CD4-positive, alpha-beta T cell treated with Interleukin-4 for 4 hours (primary cell): ENCODE measurements at places on chromosomes 4 and X.
A peak's percentile ranks its signal among the peaks of the same experiment; 100 is the strongest.

DNA sequence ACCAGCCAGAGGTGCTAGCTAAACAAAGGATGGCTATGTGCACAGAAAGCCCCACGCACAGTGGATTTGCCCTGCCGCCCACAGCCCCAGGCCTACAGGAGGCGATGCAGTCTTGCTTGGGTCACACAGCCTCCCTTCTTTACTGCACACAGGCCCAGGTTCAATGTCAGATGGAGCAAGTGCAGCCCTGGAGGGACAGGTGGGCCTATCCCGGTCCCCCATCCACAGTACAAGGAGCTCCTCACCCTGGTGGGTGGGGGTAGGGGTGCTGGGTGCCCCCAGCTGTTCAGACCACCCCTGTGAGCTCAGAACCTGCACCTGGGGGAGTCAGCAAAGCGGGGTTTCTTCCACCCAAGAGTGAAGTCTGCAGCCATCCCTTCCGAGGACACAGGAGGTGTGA is 87.8 kb downstream of the WFS1 start:
- DNase-seq: no peak

GRCh38 chr4:133314991-133315390 is 165.9 kb downstream of the PCDH10 start:
- no peak for DNase-seq

DNA sequence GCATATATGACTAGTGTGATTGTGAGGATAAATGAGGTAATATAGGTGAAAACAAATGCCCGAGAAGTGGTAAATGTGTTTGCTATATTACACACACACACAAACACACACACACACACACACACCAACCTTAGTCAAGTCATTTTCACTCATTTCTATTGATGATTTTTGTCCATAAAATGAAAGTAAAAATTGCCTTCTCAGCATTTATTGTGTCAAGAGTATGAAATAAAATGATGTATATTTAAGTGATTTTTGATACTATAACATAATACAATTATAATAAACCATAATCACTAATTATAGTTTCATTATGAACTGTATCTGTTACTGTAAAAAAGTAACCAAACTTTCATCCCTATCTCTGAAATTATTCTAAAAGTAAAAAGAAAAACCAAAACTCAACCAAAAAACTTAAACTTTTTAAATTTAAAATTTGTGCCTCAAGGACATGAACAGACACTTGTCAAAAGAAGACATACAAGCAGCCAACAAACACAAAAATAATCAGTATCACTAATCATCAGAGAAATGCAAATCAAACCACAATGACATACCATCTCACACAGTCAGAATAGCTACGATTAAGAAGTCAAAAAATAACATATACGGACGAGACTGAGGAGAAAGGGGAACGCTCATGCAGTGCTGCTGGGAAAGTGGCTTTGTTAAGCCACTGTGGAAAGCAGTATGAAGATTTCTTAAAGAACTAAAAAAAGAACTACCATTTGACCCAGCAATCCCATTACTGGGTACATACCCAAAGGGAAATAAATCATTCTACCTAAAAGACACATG is 601.0 kb downstream of the TMA16 start:
- DNase-seq: no peak

DNA sequence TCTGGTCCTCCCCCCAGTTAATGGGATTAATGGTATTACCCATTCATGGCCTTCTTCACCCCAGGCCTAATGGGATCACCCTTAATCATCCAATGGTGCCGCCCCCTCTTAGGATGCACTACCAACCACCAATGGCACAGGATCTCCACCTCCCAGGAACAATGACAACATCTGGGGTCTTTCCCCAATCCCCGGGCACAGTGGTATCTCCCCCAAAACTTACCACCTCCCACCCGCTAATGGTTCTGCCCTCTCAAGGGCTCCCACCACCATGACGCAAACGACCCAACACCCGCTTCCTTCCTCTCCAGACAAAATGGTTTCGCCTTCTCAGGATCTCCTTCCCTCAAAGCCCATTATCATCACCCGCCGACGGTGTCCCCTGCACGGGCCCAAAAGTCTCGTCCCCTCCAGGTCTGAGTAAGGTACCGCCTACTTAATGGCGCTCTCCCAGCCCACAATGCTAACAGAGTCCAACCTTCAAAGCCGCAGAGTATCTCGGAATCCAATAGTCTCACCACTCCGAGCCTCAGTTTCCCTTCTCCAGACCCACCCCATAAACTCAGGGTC is 458 bp downstream of the GRIPAP1 start:
- DNase-seq: peak; percentile 54

DNA sequence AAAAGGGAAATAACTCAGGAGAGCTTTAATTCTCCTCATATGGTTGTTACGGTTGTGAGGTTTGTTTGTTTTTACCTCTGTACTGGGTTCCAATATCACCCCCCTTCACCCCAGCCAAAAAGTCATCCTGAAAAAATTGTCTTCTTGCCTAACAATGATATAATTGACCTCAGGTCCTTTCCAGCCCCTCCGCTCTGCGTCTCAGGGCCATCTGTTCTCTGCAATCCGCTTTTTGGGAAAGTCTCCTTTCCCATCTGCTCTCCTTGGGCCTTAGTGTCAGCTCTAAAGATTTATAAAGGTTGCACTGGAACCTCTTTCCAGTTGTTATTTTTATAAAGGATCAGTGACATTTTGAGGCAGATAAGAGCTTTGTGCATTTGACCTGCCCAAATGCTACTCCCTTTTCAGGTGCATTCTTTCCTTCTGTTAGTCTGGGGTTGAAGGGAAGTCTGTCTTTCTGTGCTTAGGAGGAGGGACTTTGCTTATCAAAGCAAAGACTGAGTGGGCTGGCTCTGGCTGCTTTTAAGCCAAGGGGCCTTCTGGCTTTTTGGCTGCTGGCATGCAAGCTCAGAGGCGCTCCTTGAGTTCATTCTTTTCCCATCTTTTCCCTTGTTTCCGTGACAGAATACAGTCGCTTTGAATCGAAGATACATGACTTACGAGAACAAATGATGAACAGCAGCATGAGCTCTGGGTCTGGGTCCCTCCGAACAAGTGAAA is 34.1 kb downstream of the DLG3 start:
- DNase-seq: no peak

- no peak for DNase-seq
Measured at GRCh38 chr4:85717351-85717750, 242.4 kb downstream of the ARHGAP24 start.

DNA sequence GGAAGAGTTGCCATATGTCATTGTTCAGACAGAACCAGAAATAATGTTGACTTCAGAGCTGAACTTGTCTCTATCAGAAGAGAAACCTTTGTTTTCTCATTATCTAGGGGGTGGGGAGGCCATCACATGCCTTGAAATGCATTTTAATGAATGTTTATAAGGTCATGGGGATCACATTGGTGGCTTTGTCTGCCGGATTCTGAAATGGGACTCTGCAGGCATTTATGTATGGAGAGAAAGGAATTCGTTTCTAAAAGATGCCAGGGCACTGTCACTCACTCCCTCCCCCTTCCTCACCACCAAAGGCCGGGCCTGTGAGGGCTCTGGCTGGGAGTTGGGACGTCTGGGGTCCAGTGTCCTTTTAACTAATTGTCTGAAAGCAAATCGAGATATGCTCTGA is 102.2 kb downstream of the MAMLD1 start:
- DNase-seq: no peak

DNA sequence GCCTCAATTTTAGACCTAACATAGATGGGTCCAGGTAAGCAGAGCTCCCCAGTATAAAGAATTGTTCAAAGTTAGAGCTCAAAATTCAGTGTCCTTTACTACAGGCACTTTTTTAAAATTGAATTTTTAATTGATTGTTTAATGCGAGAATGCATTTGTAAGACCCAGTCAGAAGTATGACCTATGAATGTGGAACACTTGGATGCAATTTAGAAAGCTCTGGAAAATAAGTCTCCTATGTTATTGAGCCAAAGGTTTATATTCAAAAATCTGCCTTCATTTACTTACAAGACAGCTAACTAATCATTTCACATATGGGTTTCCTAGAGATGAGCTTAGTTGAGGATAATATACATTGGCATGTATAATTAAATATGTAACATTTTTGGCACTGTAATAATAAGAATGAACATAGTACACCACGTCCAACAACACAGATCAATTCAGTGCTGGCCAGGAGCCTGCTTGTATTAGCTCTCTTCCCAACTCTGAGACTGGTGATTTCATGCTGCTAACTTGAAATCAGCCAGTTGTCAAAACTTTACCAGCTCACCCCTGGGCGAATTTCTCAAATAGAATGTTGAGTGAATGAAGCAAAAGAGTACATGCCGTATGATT is 197.2 kb upstream of the NPY2R start:
- no peak for DNase-seq

GRCh38 chrX:72381439-72382201 is 75.9 kb upstream of the CITED1 start:
- no peak for DNase-seq

DNA sequence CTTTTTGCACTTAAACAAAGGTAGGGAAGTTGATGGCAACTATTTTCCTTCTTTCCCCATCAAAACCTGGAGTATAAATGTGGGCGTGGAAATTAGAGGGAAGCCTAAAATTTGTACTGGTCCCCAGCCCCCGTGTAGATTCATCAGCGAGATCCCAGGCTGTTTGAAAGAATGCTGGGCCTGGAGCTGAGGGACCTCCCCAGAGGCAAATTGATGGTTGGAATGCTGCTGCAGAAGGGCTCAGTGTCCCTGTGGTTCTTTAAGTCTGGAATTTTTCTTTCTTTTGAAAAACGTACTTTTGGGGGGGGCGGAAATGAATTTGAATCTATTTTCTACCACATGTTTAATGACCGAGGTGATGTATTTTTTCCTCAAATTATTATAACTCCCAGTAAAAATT is 197.2 kb downstream of the CBR4 start:
- DNase-seq: no peak

GRCh38 chrX:124028182-124028581 is 66.7 kb downstream of the STAG2 start:
- no peak for DNase-seq

DNA sequence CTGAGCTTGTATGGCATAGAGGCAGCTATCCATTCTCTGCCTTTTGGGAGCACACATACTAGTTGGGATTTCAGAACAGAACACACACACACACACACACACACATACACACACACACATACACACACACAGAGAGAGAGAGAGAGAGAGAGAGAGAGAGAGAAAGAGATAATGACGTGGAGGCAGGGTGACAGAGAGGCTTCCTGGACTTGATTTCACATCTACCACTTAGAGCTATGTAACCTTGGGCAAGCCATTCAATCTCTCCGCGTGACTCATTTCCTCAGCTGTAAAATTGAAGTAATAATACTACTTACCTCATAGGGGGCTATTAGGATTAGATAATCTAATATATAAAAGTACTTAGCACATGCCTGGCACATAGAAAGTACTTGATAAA is 12.3 kb upstream of the GRIA3 start:
- DNase-seq: no peak

- DNase-seq: no peak
Measured at GRCh38 chr4:159401791-159402380, 299.0 kb downstream of the RAPGEF2 start.

GRCh38 chr4:13207226-13207625 is 276.9 kb downstream of the RAB28 start:
- DNase-seq: no peak

DNA sequence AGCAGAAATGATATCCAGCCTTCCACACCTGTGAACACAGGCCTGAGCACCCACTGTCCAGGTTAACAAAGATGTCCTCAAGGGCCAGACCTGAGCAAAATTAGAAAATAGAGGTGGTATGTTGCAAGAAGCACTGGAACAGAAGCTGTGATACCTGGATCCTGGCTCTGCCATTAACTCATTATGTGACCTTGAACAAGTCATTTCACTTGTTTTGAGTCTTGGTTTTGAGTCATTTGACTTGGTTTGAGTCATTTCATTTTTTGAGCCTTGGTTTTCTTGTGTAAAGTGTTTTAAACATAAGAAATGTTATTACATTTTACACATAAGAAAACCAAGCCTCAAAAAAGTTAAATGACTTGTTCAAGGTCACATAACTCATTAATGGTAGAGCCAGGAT is 2.9 kb upstream of the NWD2 start:
- no peak for DNase-seq

DNA sequence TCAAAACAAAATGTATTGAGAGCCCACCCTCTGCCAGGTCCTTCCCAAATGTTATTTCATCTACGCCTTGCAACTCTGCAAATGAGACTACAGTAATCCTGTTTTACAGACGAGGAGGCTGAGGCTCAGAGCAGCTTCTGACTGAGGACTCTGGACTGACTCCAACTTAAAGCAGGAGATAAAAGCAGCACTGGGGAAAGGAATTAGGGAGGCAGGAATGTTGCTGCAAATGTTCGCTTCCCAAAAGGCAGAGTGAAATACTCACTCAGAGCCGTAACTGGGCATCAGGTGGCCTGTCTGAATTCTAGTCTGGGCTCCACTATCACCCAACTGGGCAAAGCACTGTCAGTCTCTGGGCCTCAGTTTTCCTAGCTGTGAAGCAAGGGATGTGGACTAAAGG is 94.7 kb upstream of the SRD5A3 start:
- no peak for DNase-seq

DNA sequence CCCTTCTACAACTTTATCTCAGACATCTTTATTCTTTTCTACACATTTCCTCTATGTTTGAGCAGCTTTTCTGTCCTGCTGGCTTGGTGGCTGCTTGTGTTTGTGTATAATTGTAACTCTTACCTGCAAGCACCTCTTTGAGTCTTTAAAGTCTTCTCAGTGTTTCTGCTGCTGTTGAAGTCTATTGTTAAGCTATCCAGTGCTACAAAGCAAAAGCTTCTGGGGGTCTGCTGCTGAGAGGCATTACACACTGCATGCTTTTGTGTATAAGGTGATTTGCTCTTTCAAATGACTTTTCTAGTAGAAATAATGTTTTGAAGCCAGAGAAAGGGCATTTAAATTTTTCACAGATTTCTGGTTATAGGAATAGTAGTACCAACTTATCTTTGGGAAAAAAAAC is 241.8 kb downstream of the DTHD1 start:
- DNase-seq: no peak

DNA sequence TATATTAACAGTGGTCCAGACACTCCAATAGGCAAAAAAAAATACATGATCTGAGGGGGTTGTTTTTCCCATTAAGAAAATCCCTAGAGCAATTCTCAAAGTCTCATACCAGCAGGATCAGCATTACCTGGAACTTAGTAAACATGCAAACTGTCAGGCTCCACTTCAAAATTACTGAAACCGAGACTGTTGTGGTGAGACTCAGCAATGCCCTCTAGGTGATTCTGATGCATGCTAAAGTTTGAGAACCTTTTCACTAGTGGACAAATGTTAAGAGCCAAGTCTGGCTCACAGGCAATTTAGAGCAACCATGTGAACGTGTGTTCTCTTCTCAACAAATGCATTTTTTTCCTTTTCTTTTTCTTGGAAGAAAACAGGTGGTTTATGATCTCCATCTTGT is 30.2 kb downstream of the NEK1 start:
- DNase-seq: no peak

DNA sequence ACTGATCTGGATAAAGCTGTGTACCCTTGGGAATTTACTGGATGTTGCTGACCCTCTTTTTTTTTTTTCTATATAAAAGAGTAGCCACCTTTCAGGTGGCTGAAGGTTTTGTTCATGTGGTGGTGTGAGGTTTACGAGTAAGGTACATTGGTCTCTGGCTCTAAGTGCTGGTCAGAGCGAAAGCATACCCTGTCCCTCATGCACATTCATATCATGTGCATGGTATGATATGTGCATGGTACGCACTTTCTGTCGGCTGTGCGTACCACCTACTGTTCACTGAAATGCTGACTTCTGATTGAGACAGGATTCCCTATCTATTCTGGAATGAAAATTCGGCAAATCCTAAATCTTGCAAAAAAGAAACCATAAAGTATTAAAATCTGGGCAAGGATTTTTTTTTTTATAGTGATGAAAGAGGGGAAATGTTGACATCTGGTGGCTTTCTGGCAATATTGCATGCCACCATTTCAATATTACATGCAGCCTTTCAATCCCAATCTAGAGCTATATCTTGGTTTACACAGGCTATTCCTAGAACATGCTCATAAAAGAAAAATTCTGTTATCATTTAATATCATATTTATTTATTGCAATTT is 32.8 kb downstream of the FAM149A start:
- no peak for DNase-seq
